ENCODE measurements at places on chromosomes 6 and 20.

DNA sequence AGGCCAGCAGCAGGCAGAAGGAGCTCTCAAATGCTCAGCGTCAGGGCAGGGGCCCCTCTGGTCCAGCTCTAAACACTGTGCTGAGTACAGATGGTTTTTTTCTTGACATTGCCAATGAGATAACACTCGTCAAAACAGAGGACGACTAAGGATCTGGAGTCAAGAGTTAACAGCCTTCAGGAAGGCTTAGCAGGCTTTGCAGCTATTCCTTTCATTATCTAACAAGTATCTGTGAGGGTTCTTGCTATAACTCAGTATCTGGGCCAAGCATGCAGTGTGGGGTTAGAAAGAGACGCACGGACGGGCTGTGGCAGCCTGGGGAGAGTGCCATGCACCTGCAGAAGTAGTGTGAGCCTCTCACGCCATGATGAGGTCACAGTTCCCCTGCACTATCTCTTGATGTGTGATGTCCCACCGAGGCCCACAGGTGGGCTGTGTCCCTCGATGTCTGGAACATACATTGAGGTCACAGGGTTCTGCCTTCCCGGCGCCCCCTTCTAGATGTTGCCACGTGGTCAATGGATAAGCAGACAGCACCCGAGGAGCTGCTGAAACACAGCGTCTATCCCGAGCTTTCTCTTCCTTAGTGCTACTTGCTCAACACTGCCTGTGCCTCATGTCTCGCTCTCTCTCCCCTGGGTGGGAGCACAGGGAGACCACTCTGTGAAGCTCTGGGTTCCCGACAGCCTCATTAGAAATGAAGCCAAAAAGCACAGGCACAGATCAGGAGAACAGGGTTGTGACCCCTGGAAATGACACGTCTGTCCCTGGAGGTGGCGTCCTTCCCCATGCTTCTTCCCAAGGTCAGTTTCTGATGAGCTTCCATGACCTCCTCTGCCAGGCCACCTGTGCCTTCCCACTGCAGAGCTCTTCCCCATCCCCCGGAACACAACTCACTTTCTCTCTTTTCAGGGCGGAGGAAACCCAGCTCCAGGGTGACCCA lies 85.5 kb upstream of the RPS6KA2 start:
- no peak for DNase-seq

DNA sequence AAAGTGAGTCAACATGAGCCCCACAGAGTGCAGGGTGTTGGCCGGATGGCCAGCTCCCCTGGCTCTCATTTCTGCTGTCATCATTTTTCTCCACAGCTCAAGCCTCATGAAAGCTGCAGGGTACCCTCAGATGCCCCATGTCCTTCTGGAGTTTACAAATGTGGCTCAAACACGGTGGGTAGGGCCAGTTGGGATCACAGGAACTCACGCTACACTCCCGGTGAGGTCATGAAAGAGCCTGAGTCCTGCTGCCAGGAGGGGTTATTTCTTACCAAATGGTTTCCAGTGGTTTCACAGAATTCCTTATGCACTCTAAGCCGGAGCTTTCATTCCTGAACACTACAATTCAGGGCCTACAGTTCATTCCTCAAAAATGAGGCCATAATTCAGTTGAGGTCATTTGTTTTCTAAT lies 78.7 kb downstream of the TMEM170B start:
- DNase-seq, result no peak

DNA sequence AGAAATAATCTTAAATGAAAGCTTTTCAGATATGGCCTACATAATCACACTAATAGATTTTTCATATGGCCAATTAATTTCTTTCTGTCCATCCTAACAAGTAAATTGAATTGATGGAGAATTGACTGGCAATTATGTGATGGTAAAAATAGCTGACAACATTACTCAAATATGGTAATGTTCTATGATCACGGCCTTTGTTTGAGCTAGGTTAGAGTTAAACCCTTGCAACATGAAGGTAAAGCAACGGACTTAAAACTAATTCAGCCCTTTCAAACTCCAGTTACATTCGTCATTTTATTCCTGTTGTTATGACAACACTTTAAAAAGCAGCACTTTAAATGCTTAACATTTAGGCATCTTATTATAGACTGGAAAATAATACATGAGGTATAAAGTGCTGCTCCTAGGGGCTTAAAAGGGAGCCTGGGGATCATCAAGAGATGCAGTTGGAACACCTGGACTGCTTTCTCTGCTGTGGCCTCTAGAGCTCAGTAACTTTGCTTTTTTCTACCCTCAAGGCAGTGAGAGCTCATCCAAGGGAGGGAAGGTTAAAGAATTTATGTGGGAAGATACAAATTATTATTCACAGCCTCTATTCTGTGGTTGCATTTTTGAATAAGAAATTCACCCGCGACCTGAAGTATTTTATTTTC lies 46.9 kb downstream of the RIPOR2 start:
- no peak for DNase-seq

DNA sequence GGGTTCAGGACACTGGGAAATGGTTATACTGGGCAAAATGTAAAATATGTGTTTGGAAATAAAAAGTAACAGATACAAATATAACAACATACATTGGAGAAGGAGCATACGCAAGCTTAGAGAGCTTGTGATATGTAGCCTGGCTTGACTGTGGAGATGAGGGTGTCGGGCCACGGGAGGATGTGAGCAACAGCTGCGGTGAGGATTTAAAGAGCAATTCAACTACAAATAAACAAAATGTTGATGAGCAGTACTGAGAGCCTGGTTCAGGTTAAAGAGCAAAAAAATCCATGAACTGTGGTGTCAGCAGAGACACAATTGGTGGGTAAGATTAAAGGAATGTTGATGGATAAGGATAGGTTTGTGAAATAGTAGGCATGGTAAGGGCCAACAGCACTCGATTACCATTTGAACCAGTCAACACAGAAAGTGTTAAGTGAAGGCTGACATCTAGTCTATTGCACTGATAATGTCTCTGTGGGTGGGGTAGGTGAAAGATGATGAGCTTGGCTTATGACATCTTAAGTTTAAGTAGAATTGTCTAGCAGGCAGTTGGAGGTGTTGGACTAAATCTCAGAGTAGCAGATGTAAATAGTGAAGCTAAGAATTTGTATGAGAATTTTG lies 723.2 kb downstream of the EPM2A start:
- DNase-seq, result no peak

GRCh38 chr6:3007571-3007970 lies 7.9 kb downstream of the NQO2 start:
- DNase-seq, result no peak

DNA sequence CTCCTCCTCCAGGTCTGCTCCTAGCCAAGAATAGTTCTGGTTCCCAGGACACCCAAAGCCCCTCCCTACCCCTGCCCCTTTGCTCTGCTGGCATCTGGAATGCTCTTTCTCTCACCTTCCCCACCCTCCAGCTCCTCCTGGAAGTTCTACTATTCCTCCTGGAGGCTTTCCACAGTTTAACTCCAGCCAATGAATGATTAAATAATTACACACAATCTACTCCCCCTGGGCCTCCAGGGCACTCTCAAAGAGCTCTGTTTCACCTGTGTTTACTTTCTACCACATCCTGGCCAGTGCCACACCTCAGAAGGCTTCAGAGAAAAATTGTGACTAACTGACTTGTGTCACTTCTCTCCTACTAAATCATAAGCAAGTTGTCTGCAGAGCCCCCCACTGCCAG lies 36.2 kb downstream of the GCM1 start:
- DNase-seq, result no peak

DNA sequence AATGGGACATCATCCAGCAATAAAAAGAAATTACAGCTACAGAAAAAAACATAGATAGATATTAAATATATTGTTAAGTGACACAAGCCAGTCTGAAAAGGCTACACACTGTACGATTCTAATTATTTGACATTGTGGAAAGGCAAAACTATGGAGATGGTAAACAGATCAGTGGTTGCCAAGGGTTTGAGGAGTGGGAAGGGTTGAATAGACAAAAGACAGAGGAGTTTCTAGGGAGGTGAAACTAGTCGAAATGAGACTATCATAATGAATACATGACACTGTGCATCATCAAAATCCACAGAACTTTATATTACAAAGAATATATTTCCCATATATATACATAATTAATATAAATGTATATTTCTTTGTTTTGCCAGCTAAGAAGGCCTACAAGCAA lies 9.8 kb downstream of the EPM2A start:
- DNase-seq, result no peak

DNA sequence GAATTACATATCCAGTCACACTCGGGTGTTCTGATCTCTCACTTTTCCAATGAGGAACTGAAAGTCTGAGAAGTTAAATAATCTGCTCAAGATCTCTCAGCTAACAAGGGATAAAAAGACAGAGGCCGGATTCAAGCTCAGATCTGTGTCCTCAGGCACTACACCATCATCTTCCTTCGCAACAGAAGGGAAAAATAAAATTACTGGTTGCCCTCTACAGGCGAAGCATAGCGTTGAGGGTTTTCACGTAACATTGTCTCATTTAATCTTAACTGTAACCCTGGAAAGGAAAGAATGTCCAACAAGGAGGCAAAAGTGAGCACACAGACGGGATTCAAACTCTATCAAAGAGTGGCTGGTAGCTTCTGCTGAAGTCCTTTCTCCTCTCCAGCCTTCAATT lies 67.8 kb upstream of the ANKEF1 start:
- no peak for DNase-seq

GRCh38 chr6:3411967-3412778 lies 44.7 kb downstream of the SLC22A23 start:
- DNase-seq, result no peak

GRCh38 chr20:33781945-33782344 lies 29.2 kb upstream of the CHMP4B start:
- DNase-seq, result no peak

DNA sequence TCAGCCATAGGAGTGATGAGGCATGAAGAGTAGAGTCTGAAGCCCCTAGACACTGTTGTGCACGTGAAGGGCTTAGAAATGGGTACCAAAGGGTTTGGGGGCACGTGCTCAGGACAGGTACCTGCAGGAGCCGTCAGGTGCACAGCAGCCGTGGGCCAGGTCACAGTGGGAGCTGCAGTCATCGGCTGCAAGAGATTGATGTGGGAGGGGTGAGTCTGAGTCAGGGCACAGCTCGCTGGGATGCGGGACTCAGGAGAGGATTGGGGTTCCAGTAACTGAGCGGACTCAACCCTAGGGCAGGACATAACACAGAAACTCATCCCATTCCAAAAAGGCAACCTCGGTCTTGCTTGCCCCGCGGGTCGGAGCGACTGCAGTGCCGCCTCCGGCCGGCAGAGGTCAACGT lies 1.1 kb downstream of the DLK2 start:
- DNase-seq, result peak; percentile 64

DNA sequence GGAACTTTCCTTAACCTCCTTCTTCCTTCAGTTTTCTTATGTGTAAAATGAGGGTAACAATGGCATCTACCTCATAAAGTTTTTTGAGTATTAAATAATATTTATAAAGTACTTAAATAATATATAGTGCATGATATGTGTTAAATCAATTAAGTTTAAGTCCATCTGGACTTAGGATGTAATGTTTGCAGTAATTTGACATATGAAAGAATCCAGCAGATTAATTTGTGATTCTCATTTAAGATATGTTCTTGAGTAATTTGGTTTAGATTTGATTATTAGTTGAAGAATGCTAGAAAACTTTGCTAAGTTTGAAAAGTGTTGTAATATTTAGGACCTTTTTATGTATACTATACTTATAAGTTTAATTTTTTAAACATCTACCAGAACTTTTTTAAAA lies 18.1 kb downstream of the KCTD20 start:
- DNase-seq, result no peak

- DNase-seq, result no peak
These were observed 22.4 kb downstream of the SYNJ2 start for GRCh38 chr6:158003910-158004700.

GRCh38 chr20:49287555-49288249 lies 9.8 kb upstream of the ZNFX1 start:
- no peak for DNase-seq

GRCh38 chr20:8790442-8791074 lies 278.3 kb upstream of the PLCB4 start:
- DNase-seq, result peak; percentile 6

DNA sequence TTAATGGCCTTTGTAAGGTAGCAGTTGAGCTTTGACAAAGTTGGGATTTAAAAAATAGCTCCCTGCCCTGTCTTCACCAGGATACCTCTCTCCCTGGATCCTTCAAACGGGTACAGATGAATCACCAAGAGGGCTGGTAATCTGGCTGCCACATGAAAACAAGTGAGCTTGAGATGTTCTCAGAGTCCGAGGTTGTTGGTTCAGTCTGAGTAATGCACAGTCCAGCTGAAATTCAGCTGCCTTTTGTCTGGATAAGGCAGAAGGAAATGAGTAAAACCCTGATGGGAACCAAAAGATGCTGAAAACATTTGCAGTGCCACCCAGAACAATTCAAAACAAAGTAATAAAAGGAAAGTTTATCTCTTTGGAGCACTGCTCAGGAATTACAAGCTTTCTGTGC lies 86.8 kb downstream of the GJA1 start:
- no peak for DNase-seq

DNA sequence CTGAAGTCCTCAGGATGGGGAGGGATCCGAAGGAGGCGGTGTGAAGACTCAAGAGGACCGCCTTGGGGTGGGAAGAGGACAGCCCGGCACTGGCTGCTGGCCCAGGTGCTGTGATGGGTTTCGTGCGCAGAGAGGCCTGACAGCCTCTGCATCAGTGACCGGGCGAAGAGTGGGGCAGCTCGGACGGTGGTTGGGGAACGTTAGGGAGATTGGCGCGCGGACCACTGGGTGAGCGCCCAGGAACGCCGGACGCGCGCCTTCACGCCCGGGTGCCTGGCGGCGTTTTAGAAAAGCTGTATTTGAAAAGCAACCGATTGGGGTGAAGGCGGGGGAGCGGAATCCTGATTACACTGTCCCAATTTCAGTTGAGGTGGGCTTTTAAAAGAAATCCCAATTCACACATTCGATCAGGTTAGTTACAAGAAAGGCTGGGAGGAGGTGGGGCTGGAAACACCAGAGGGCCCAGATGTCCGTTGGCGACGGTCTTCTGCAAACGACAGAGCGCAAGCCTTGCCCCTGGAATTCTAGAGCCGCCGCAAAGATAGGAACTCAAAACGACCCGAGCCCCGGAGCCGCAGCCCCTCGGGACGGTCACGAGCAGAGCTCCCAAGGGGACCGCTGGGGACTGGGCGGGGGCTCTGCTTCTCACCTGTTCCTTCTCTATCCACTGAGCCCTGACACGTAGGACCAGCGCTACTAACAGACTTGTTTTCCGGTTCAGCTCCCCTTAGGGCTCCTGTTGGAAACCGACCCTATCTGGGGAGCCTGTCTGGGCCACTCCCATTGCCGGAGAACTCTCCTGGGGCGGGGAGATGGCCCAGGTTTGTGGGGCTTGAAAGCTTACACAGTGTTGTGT lies 8.5 kb upstream of the TRIM40 start:
- DNase-seq, result no peak
